ENCODE measurements at places on chromosomes 1 and 21. TPM values are rescaled to one million over a fixed set of nuclear protein-coding genes. Genes with fewer than 3 reads are reported as not detected.

The MRPS6 gene
- 9.2 TPM for total RNA-seq

The IL23R gene
- under 0.01 TPM for total RNA-seq

The F11R gene
- total RNA-seq: 9.2 TPM

The RASSF5 gene
- 5.2 TPM for total RNA-seq

The PBX1 gene
- total RNA-seq: 85.3 TPM

The PGBD5 gene
- 0.57 TPM for total RNA-seq

The GNAT2 gene
- 0.28 TPM for total RNA-seq

The ABCA4 gene
- 0.65 TPM for total RNA-seq

The LIN28A gene
- not detected for total RNA-seq

The CLDN19 gene
- not detected for total RNA-seq

The AKNAD1 gene
- total RNA-seq: not detected

The C1orf141 gene
- total RNA-seq: not detected

The AMY2A gene
- total RNA-seq: not detected

The NDUFS5 gene
- 945 TPM for total RNA-seq

The SPATA21 gene
- total RNA-seq: not detected
